Effector CD4-positive, alpha-beta T cell (primary cell): ENCODE measurements at places on chromosomes 4 and X.

DNA sequence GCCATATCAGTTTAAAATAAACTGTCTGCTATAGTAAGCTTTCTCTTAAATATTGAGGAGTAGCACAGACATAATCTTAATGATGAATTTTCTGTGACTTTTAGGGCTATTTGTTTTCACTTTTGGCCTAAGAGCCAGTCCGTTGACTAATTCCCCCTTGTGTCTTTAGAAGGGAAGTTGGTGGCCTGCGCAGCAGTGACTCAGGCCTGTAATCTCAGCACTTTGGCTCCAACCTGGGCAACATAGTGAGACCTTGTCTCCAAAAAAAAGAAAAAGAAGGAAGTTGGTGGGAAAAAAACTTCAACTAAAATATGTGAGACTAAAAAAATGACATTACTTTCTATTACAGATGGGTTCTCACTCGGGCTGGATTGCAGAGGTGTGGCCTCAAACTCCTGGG lies 3.4 kb downstream of the NCAPG start:
- DNase-seq = no peak

DNA sequence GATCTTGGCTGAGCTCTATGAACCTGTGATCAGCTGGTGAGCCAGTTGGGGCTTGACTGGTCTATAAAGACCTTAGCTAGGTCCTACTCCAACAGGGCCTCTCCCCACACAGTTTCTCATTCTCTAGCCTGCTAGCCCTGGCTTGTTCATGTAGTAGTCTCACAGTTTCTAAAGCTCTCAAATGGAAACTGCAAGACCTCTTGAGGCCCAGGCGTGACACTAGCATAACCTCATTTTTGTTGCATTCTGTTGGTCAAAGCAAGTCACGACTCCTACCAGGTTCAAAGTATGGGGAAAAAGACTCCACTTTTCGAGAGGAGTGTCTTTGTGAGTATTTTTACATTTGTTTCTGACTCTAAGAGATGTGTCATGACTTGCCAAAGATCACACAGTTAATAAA lies 50.9 kb downstream of the CEP44 start:
- DNase-seq = no peak

- no peak for DNase-seq
Observed at GRCh38 chr4:164136180-164136616, 617.7 kb upstream of the SMIM31 start.

GRCh38 chrX:129733335-129733734 lies 5.4 kb upstream of the XPNPEP2 start:
- DNase-seq = no peak

- no peak for DNase-seq
Observed at GRCh38 chr4:24840362-24840761, 45.0 kb downstream of the SOD3 start.

DNA sequence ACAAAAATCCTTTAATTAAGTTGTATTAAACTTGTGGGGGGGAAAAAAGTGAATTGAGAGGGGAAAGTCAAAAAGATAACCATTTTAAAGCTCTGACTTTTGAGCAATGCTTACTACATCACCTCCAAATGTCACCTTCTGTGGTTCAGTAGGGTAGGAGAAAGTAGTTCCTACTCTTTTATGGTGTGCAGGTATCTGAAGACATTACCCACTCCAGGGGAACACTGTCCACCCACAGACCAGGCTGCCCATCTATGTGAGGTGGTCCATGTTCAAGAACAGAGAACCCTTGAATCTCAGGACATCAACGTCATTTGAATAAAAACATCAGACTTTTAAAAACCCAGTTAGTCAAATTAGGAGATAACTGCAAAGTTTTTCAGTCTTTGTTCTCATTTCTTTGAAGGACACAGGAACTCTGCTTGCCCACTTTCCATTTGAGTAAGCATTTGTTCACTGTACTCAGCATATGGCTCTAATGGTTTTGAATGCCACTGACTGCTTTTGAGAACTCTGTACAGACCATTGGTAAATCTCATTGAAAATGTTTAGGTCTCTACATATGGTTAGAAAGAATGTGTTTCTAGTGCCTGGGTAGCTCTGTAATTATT lies 18.4 kb downstream of the NMU start:
- no peak for DNase-seq

DNA sequence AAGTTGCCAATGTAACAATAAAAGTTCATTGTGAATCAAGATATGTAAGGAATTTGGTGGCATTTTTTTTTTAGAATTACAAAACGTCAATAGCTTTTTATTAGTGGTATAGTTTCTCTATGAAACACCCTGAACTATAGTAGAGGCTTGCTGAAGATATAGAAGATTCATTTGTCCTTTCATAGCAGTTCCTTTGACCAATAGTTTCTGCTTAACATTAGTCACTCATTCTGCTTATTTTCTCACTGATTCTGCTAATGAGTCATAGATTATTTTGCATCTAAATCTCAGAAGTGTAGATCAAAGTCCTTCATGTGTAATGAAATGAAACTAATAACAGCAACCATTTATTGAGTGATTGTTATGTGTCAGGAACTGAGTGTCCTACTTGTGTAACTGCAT lies 205.0 kb upstream of the TET2 start:
- DNase-seq = no peak

DNA sequence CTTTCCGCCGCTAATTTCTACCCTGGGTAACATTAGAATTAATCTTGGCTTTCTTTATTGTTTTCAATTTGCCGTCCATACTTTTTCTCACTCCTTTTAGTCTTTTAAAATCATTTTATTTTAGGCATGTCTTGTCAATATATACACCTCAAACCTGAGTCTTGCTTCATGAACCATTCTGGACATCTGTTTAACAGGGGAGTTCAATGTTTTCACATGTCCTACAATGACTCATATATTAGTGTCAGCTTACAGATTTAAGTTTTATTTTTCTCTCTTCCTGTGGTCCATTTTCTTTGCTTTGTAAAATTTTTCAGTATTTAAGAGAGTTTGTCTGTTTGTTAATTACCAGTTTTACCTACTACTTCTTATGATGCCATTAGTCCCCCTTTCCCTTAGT lies 89.5 kb downstream of the LCORL start:
- no peak for DNase-seq

- no peak for DNase-seq
Observed at GRCh38 chr4:87912164-87913004, 63.1 kb upstream of the SPP1 start.
